ENCODE measurements at places on chromosomes 1 and 21.

GRCh38 chr1:236978740-236979139, 25.5 kb downstream of the MT1HL1 start:
- no peak for DNase-seq

DNA sequence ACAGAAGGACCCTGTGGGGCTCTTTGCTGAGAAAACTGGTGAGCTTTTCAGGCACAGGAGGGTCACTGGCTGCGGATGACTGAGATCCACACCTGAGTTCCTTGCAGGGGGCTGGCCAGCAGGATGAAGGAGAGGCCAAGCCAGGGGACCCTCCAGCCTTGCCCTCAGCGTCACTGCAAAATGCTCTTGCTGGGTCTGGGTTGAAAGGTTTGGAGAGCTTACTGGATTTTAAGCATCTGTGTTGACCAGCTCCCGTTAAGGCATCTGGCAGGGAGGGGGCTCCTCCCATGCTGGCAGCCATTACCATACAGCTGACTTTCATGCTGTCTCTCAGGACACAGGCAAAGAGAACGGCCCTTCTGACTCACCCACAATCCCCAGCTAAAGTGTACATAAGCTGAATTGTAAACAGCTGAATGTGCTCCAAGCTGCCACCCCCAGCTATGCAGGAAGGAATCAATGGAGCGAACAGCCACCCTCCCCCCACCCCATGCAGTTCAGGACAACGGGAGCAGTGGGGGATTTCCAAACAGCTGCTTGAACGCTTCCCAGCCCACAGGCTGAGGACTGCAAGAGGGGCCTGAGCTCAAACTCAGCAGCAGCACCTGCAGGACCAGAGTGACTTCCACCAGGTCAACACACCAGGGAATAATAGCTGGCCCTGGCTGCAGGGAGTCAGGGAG, 21.3 kb upstream of the A3GALT2 start:
- no peak for DNase-seq

GRCh38 chr1:29290414-29290985, 54.2 kb downstream of the PTPRU start:
- DNase-seq = no peak

GRCh38 chr1:159088546-159089183, 12.1 kb upstream of the AIM2 start:
- no peak for DNase-seq

- DNase-seq = no peak
Measured at GRCh38 chr1:166905136-166905535, 29.1 kb upstream of the TADA1 start.

GRCh38 chr1:100400404-100400803, 48.1 kb downstream of the CDC14A start:
- no peak for DNase-seq

- DNase-seq = peak; percentile 57
Measured at GRCh38 chr1:11650331-11650991, 3.8 kb downstream of the FBXO2 start.

DNA sequence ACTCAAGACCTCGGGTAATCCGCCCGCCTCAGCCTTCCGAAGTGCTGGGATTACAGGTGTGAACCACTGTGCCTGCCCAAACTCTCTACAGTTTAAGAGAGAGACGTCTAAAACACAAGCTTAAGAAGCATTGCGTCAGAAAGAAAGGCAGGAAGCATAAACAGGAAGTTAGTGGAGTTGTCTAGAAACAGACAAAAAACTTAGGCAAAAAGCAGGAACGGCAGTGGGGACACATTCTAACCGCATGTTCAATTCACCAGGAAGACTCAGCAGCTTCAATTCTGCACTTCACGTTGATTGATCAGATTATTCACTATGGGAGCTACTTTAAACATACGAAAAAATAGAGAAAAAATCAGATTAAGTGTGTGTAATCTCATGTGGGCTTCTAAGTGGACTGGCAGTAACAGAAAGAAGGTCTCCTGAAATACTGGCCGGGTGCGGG, 7.4 kb downstream of the CFAP74 start:
- no peak for DNase-seq

- DNase-seq = no peak
Measured at GRCh38 chr1:175842550-175842949, 99.2 kb upstream of the TNR start.

- DNase-seq = no peak
Measured at GRCh38 chr1:25737130-25737529, 62.9 kb upstream of the SELENON start.

- no peak for DNase-seq
Measured at GRCh38 chr21:25396135-25396711, 211.1 kb downstream of the MRPL39 start.

DNA sequence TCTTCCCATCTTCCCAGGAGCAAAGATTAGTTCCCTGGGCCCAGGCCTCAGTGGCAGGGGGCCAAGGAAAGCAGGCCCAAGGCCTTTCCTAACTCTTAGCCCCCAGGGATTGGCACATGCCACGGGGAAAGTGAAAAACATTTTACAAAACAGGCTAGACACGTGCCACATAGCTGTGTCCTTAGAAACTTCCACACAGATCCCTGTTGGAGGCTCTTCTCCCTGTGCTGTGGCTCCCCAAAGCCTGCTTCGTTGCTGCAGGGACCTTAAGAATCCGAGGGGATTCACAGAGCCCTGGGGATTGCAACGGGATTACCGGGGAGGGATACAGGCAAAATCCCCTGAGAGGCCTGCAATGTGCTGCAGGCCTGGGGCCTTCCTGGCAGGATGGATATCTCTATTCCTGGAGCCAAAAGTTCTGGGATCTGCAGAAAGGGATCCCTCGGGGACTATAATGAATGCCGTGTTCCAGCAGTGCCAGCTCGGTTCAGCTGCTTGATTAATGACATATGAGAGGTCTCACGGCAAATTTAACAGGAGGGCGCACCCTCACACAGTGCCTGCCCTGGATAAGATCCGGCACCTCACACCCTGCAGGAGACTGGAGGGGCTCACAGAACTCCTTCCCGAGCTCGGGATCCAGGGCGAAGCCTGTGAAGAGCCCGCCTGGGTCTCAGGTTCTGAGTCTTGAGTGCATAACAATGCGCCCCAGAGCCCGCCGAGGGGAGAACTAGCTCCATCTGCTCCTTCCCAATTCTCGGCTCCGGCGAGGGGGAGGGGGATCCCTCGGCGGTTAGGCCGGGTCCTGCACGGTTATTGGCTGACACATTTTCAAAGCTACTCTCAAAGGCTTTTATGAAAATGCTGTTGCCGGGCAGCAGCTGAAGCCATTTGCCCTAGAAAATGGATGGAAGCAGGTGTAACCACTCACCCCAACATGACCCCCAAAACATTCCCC, 15.3 kb upstream of the RGS8 start:
- peak; percentile 68 for DNase-seq

DNA sequence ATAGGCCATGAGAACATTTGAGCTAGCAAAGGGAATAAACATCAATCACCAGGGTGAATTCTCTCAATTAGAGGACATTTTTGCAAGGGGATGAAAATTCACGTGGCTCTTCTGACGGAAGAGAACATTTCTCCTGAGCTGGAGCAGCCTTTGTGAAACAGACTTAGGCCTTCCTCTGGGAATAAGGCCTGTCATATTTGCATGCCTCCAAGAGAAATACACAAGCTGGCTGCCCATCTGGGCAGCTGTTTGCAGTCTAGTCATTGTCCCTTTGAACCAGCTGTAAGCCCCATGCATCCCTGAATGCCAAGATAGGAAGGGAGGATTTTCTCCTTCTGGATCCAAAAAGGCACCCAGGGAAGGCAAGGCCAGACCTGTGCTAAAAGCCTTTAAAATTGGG, 5.5 kb downstream of the LEMD1 start:
- DNase-seq = no peak

DNA sequence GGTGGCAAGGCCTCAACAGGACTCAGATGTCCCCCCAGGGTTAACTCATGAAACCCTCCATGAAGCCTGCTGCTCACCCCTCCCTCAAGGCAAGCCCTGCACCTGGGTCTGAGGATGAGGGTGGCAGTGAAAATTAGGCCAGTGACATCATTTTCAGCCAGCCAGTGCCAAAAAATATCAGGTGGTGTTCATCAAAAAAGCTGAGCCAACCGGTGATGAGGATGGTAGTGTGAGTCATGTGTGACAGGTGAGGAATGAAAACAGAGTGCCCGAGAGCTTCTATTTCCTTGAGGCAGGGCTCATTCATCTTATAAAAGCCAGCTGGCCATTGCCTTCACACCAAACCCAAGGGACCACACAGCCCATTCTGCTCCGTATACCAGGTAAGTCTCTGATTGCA, at the start of gene SPRR1A:
TSS of gene SPRR1A (plus strand) at position 339 of the 400 bp plus-strand sequence. CDS start 1,150 bp downstream, outside the sequence.
- no peak for DNase-seq

- peak; percentile 73 for DNase-seq
Measured at GRCh38 chr1:22416555-22417454, 34.8 kb upstream of the ZBTB40 start.

- DNase-seq = no peak
Measured at GRCh38 chr1:39293375-39294070, 89.0 kb downstream of the MACF1 start.

GRCh38 chr1:22453181-22453580, 1.5 kb downstream of the ZBTB40 start:
- DNase-seq = no peak

DNA sequence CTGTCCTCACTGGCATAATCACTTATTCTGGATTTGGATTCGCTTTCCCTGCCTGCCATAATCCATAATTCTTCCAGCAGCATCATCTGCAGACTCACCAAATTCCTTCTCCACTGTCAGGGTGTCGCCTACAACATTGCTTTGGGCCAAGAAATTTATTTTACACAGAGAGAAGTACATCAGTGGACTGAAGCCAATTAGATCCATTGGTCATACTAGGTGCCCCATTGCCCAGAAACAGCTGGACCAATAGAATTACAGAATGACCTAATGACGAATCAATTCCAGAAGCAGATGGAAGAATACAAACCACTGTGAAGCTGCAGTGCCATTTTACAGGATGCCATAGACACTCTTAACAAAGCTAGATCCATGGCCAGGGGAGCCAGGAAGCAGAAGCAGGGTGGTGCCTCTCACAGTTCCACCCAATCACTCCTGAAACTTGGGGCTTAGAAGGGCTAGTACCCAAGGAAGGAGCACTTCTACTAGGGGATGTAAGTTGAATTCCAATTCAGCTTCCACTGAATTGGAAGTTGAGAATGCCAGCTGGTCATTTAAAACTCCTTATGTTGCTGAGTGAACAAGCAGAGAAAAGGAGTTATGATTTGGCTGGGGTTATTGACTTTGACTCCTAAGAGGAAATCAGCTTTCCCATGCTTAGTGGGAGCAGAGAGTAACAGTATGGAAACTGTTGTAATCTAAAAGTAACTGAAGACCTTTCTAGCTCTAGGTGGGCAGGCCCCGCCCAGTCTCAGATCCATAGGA, 44.0 kb downstream of the EDN2 start:
- DNase-seq = no peak

DNA sequence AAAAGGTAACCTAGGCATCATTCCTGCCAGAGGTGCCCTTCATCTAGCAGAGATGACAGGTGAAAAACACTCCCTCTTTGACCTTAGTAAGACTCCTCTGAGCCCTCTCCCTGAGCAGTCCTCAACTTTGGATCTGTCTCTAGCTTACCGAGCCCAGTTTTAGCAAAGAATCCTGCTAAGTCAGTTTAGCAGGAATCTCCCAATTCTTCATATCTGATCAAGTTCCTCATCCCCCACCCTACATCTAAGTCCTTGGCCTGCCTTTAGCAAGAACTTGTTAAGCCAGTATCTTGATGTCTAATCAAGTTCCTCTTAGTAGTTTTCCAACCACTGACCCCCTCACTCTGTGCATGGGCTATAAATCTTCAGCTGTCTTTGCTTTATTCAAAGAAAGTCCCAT, 235.6 kb downstream of the OMA1 start:
- DNase-seq = no peak

- DNase-seq = no peak
Measured at GRCh38 chr1:53396573-53397268, 62.5 kb upstream of the DMRTB1 start.

DNA sequence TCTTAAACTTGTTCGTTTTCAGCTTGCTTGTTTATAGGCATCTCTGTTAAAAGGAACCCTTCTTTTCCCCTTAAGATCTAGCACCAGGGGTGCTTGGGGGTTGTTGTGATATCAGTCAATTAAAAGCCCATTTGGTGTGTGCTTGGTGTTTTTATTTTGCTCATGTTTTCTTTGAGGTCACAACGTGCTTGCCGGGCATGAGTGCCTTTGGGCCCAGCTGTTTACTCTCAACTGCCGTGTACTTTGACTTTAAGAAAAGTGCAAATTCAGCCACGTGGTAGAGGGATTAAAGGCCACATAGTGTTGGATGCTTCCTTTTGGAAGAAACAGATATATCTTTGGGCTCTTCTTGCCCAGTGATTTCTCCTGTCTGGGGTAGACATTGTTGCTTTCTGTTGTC, 10.5 kb downstream of the ARID1A start:
- no peak for DNase-seq

DNA sequence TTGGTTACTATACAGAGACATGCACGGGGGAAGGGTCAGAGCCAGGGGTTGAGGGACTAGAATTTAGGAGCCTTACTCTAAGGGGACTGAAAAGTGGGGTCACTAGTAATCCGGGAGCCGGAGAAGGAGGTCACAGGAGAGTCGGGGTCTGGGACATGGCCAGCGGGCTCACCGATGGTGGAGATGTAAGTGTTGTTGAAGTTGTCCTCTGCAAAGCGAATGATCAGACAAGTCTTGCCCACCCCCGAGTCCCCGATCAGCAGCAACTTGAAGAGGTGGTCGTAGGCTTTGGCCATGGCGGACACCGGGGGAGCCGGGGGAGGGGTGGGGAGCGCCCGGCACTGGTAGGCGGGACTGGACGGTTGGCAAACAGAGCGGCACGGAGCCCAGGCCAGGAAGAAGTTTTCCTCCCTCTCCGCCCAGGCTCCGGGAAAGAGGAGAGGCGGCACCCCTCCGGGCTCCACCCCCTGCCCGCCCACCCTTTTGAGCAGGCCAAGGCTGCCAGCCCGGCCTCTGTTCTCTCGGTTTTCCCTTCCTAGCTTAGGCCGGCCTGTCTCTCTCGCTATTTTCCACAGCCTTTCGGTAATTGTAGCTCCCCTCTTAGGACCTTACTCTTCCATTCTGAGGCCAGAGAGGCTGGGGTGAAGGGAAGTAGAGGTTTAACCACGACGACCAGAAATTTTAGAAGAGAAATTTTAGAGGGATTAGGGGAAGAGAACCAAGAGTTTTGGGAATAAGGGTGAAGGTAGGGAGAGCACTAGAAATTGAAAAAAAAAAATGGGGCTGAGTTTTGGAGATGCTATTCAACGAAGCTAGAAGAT, at the start of gene RAB13:
TSS of gene RAB13 (minus strand) at position 399 of the 821 bp plus-strand sequence. CDS start at position 296, 103 bp downstream.
- no peak for DNase-seq

DNA sequence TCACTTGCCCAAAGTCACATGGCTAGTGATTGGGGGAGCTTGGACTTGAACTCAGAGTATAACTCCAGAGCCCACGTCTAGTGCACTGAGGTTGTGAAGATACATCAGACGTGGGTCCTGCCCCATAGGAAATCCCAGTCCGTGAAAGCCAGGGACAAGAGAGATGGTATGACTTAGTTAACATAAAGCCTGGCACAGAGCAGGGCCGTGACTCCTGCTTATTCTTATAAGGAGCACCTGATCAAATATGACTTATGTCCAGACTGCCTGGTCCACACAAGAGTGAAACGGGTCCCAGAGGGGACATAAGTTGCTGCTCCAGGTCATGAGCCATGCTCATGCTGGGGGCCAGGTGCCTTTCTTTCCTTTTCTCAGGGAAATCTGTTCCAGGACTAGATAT, 166.3 kb upstream of the USP24 start:
- no peak for DNase-seq

Data from D721Med (cell line).